ENCODE measurements at places on chromosomes 11 and 22.

DNA sequence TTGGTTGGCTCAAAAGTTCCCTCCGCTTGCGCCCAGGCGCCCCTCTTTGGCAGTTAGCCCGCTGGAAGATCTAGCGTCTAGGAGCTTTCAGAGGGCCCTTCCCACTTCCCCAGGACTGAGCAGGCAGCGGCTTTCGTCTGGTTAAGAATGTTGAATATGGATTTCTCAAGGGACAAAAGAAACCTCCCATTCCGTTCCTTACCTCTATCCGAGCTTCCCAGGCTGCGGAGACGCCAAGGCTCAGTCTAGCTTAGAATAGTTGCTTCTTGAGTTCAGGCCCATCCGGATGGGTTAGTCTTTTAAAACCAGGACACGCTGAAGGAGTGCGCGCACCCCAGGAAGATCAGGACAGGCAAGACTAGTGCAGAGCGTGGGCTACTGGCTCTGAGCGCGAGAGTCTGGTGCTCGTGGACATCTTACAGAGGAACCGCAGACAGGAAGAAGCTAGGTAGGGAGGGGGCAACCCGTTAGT lies 1.6 kb downstream of the NELL1 start:
- DNase-seq, result peak; percentile 34

GRCh38 chr11:88312628-88313027 lies 24.9 kb downstream of the CTSC start:
- DNase-seq, result no peak

- peak; percentile 22 for DNase-seq
Measured at GRCh38 chr11:68373815-68374501, 61.6 kb downstream of the LRP5 start.

- DNase-seq, result no peak
Measured at GRCh38 chr22:37278261-37278660, 4.0 kb upstream of the CYTH4 start.

DNA sequence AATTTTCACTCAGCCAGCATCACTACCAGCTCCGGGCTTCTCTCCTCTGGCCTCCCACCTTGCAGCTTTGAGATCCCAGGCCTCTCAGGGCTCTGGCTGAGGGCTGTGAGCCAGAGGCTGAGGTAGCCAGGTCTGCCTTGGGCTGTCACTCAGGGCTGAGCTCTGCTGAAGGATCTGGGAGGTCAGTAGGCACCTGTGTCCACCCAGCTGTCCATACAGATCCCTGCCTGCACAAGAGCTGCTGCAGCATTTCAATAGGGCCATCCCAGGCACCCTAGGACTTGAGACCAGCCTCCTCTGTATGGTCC lies 12.6 kb downstream of the KCNQ1OT1 start:
- DNase-seq, result no peak

DNA sequence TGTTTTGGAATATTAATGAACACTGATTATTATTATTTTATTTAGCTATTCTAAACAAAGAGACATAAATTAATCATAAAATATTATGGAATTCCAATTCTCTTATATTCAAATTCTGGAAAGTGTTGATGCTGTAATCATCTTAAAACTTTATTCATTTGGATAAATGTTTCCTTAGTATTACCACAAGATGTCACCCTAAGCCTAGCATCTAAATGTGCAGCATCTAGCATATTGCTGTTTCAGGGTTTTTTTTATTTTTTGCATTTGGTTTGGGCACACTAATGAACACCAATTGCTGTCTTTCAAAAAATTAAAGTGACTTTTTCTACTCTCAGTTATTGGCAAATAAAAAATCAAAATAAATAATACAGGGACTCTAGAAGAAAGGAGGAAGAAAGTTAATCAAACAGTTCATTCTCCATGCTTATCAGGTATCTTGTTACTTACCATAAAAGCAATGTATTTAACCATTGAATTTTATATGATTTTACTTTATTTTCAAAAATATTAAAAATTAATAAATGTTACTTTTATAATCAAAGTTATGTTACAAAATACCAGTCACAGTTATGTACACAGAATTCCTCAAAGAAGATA lies 31.8 kb downstream of the DLG2 start:
- peak; percentile 53 for DNase-seq

DNA sequence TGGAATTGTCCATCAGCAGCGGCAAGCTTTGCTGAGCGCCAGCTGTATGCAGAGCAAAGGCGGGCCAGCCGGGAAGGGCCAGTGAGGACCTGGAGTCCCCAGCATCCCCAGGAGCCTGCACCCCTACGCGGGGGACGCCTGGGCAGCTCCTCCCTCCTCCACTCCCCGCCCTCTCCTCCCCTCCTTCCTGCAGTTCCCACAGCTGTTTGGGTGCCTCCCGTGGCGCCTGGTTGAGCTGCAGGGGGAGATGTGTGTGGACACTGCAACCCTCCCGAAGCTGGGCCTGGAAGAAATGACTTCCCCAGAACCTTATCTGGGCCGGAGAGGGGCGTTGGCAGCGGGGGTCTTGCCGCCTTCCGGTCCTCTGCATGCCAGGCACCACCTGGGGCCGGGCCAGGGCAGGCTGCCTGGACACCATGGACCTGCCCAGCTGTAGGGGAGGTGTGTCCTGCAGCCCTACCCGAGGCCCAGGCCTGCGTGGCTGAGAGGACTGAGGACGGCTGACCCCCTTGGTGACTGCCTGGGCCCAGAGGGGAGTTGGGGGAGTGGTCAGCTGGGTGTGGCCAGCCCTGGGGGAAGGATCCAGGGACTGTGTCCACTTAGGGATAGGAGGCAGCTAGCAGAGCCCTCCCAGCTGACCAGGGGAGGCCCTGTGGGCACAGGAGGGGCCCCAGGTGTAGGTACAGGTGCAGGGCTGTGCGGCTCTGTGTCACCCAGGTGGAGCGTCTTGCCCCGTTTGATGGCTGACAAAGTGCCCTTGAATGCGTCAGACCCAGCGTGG lies 16.8 kb upstream of the MUC6 start:
- DNase-seq, result no peak

GRCh38 chr11:23653071-23653675 lies 792.9 kb upstream of the CCDC179 start:
- DNase-seq, result no peak

DNA sequence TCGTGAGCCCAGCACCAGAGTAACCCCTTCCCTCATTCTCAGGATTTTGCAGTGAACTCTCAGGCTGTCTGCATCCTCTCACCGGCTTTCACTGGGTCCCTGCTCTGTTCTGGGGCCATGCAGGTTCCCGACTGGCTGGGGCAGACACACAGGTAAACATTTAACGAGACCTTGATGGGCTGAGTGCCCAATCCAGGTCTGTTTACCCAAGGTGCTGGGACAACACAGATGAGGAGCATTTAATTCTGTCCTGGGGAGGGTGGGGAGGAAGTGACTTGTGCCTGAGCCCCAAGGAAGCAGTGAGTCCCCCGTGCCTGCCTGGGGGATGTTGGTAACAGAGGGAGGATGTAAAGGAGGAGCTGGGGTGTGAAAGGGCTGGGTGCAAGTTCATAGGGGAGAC lies 4.4 kb downstream of the BIK start:
- no peak for DNase-seq

DNA sequence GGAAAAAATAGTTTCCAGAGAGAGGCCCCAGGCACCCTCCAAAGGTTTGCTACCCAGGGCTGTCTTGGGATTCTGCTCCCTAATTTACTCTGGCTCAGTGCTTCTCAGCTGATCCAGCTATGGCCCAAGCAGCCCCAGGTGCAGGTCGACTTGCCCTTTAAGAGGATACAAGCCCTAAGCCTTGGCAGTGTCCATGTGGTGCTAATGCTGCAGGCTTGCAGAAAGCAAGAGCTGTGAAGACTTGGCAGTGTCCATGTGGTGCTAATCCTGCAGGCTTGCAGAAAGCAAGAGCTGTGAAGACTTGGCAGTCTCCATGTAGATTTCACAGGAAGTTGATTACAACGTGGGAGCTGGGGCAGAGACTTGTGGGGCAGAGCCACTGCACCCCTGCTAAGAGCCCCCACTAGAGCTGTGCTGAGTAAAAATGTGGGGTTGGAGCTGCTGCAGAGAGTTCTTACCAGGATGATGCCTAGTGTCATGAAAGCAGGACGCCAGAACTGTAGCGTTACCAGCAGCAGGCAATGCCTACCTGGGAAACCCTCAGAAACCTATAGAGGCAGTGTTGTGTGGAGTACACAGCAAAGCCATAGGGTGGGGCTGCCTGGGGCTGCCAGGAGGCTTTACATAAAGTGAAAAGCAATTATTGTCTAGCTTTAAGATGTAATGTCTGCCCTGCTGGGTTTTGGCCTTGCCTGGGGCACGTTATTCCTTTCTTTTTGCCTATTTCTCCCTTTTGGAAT lies 16.1 kb upstream of the OR52K1 start:
- peak; percentile 19 for DNase-seq

DNA sequence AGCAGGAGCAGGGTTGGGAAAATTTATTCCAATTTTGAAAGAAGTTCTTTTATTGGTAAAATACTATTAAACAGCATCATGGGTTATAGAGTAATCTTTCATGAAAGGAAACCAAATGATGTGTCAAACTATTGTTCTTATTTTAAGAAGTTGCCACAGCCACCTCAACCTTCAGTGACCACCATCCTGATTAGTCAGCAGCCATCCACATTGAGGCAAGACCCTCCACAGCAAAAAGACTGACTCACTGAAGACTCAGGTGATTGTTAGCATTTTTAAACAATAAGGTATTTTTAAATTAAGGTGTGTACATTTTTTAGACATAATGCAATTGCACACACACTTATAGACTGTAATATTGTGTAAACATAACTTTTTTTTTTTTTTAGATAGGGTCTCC lies 3.7 kb upstream of the HEPHL1 start:
- DNase-seq, result no peak

GRCh38 chr11:2325719-2326118 lies 23.9 kb downstream of the TSPAN32 start:
- DNase-seq, result no peak

DNA sequence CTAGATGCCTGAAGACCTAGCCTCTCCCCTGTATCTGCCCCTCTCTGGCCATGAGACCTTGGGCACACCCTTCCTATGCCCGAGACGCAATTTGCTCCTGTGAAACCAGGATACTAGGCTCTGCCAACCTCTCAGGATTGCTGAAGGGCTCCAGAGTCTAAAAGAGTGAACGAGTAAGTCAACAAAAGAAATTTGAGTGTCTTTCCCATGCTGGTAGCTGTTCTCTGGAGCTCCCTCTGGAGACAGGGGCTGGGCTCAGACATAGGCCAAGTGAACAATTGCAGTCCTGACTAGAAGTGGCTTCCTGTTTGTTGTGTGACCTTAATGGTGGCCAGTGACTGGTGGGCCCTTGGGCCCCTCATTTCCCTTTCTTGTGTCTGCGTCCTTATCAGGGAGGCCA lies 189.0 kb upstream of the NARS2 start:
- no peak for DNase-seq

GRCh38 chr22:46584081-46584921 lies 35.9 kb upstream of the GRAMD4 start:
- DNase-seq, result peak; percentile 59
